ENCODE measurements at places on chromosomes 12 and 14.

DNA sequence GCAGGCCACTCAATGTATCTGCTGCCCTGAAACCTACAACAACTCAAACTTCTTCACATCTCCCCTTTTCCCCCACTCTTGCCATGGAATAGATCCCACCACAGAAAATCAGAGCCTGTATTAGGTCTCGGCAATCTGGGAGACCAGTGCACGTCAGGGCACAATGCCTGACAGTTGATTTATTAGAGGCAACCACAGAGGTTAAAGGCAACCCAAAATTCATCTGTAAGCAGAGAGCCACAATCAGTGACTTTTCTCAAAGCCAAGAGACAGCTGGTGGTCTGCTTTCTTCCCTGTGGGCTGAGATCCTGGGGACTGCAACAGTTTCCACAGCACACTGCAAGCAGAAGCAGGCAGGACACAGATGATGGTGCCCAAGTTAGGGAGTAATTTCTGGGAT, 169.0 kb upstream of the NTF3 start:
- peak; percentile 52 for DNase-seq

DNA sequence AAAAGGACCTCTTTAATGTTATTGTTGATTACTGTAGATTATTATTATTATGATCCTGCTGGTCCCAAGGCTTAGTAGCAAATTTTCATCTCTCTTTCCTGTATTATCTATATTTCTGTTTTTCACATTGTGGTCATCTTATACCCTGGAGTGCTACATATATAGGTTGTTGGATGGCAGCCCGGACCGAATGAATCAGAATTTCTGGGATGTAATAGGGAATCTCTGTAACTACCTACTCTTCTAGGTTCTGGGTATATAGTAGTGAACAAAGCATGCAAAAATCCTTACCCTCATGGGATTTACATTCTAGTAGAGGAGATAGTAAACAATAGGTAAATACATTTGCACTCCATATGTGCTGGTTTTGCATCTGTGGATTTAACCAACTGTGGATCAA, 31.4 kb downstream of the NUBPL start:
- DNase-seq: no peak

DNA sequence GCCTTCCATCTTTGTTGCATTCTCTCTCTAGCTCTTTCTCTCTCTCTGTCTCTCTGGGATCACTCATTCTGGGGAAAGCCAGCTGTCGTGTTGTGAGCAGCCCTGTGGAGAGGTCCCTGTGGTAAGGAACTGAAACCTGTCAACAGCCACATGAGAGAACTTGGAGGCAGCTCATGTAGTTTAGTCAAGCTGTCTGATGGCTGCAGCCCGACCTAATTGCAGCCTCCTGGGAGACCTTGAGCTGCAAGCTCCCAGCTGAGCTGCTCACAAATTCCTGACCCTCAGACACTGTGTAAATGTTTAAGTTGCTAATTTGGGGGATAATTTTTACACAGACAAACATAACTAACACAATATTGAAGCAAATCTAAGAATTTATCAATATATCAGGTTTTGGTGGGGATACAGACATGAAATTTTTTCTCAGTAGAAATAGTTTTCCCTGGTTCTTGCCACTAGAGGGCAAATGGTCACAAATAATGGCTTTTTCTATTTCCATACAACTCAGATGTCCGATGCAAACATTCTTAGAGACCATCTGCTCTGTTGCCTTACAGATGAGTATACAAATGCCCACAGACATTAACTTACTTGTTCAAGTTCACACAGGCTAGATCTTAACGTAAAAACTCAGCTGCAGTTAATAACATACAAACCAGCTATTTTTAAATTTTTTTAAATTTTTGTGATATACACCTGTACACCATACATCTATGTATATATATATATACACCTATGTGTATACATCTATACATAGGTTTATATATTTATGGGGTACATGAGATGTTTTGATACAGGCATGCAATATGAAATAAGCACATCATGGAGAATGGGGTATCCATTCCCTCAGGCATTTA, 15.5 kb upstream of the KRR1 start:
- peak; percentile 47 for DNase-seq

DNA sequence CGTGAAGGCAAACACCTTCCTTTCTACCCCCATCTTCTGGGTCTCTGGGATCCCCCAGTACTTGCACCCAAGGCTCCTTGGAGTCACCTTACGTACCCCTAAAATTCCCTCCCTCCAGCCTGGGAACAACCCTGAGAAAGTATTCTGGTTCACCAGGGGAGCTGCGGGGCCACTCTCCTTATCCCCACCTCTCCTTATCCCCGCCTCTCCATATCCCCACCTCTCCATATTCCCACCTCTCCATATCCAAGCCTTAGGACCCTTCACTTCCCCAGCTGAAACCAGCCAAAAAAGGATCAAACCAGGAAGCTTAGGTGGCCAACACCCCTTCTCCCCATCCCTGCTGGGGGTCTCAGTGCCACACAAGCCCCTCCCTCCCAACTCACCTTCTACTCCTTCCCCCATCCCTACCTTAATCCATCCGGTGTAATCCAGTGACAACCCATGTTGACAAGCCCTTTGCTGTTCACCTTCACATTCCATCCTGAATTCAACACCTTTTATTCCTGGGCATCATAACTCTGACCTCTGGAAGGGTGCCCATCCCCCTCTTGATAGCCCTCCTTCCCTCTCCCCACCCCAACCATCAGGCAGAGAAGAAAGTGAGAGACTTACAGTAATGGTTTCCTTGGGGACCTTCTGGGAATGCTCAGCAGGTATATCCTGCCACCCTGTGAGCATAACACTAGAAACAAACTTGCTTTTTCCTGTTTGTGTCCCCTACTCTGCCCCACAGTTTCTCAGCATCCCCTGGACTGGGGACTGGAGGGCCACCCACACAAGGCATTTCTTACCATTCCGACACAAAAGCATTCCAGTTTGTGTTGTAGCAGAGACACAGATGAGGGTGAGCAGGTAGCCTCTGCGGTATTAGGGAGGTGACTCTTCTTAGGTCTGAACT, 1.6 kb upstream of the MSI1 start:
- DNase-seq: no peak

DNA sequence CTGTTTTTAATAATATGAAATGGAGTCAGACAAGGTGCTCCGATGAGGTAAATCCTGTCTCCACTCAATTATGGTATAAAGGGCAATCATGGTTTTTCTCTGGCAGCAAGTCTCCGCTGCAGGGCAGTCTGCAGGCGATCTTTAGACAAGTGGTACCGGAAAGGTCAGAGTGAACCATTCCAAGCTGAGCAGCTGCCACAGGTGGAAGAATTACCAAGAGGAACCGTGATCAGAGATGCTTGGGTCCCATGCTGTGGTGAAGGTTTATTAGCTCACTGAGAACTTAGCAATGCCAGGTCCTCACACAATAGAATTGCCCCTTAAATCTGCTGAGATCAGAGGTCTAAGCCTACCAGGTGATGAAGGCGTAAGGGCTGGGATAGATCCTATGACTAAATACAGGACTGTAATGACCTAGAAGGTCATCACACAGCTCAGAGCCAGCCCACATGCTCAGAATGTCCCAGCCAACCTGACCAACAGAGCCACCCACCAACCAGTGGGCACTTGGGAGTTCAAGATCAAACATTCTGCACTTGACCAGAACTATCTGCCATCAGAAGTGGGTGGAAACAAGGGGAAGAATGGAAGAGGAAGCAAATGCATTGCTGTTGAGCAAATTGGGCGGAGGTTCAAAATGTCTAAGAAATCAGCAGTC, 175.2 kb upstream of the BCL2L14 start:
- no peak for DNase-seq

DNA sequence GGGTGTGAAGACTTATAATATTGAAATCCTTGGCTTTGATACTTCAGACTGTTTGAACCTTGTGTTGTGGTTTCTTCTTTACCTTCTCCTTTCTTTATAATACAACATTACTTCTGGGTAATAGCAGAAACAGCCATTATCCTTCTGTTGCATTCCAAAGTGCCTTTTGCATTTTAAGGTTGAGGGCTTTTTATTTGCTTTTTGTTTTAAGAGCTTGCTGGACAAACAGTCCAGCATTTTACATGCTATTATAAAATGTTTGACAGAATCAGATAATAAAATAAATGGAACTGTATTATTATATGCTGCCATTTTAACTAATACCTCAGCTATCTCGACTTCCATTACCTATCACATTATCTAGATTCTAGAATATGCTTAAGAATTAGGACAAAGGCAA, 14.0 kb downstream of the RNF34 start:
- DNase-seq: no peak

GRCh38 chr14:101535232-101535631, 26.1 kb upstream of the DIO3 start:
- no peak for DNase-seq

GRCh38 chr12:78871566-78871965, 7.0 kb downstream of the SYT1 start:
- no peak for DNase-seq

DNA sequence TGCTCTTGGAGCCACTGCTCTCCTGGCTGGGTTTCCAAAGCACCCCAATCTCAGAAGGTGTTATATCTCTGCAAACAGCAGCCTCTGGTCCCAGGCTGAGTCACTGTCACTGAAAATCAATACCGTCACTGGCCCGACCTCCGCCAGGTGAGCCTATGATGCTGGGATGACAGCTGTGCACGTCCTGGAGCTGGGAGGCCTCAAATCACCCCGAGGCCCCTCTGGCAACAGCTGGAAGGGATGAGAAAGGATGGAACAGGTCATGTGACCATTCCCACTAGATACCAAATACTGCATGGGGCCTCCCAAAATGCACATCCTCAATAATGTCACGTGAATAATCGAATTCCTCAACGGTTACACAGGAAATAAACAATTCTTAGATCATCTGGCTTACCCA, 190.8 kb downstream of the TTC7B start:
- DNase-seq: no peak

- peak; percentile 16 for DNase-seq
These were observed 1158.4 kb upstream of the TMEM132C start for GRCh38 chr12:127108360-127109215.

DNA sequence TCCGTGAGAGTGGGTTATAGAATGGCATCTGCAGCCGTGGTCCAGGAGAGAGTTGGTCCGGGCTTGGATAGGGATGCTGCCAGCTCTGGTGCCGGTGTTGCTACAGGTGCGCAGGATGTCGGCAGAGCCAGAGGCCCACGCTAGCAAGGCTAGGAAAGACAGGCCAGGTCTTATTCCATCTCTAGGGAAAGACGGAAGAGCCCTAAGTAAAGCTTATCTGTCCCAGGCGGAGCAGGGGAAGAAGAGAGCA, 485 bp upstream of the PSME1 start:
- no peak for DNase-seq
